ENCODE measurements at places on chromosomes 2 and 18.

DNA sequence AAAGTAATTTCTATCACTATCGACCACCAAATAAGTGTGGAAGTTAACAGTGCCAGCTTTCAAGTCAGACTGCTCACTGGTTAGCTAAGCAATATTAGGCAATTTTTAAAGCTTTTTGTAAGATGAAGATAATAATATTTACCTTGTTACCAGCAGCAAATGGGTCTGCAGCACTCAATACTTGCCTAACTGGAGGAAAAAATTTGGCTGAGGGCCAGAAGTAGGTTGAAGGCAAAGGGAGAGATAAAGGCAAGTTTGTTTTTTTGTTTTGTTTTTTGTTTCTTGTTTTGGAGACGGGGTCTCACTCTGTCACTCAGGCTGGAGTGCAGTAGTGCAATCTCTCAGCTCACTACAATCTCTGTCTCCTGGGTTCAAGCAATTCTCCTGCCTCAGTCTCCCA lies 675.9 kb downstream of the DPP10 start:
- H3K4me1 ChIP-seq, result no peaks in the 10 kb centered on the region
- no peak overlapping the region for H3K27ac ChIP-seq
- H3K4me3 ChIP-seq, result no peak overlapping the region
- H3K27me3 ChIP-seq, result no peaks in the 10 kb centered on the region
- H3K36me3 ChIP-seq, result no peaks in the 10 kb centered on the region

- no peaks in the 10 kb centered on the region for H3K4me1 ChIP-seq
- H3K27me3 ChIP-seq, result no peaks in the 10 kb centered on the region
- no peaks in the 10 kb centered on the region for H3K36me3 ChIP-seq
- H3K27ac ChIP-seq, result no peak overlapping the region
Observed at GRCh38 chr2:3171564-3172264, 205.9 kb downstream of the EIPR1 start.

GRCh38 chr2:29139731-29140130 lies 24.5 kb downstream of the CLIP4 start:
- H3K4me1 ChIP-seq, result no peaks in the 10 kb centered on the region
- no peaks in the 10 kb centered on the region for H3K36me3 ChIP-seq
- no peak for DNase-seq
- H3K27ac ChIP-seq, result no peak overlapping the region
- H3K4me3 ChIP-seq, result no peak overlapping the region

DNA sequence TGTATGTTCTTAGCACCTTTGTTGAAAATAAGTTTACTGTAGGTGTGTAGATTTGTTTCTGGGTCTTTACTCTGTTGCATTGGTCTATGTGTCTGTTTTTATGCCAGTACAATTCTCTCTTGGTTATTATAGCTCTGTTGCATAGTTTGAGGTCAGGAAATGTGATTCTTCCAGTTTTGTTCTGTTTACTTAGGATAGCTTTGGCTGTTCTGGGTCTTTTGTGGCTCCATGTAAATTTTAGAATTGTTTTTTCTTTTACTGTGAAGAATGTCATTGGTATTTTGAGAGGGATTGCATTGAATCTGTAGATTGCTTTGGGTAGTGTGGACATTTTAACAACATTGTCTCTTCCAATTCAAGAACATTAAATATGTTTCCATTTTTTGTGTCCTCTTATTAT lies 69.1 kb downstream of the ANKRD62 start:
- DNase-seq, result no peak
- no peaks in the 10 kb centered on the region for H3K36me3 ChIP-seq
- H3K4me3 ChIP-seq, result no peak overlapping the region

GRCh38 chr18:70246061-70246466 lies 40.6 kb upstream of the RTTN start:
- H3K36me3 ChIP-seq, result no peaks in the 10 kb centered on the region
- no peak overlapping the region for H3K27ac ChIP-seq
- DNase-seq, result no peak
- H3K27me3 ChIP-seq, result no peaks in the 10 kb centered on the region
- no peaks in the 10 kb centered on the region for H3K4me1 ChIP-seq

DNA sequence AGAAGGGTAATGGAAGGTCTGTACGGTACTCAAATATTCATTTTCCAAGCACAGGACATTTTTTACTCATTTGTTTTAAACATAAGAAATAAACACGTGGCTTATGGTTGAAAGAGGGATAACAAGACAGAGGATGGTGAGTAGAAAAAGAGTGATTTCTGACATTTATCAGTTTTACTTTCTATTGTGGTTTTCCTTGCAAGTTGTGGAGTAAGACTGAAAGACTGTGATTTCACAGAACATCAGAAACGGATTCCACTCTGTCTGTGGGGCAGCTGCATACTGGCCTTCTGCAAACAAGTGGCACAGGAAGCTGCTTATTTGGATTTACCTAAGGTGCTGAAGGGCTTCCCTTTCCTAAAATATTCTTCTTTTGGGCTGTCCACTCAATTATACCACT lies 122.2 kb upstream of the ITGB6 start:
- H3K27me3 ChIP-seq, result no peaks in the 10 kb centered on the region
- no peak overlapping the region for H3K4me3 ChIP-seq
- H3K36me3 ChIP-seq, result no peaks in the 10 kb centered on the region
- no peak for DNase-seq
- no peak overlapping the region for H3K27ac ChIP-seq

All from left lung (tissue), 14 donors.